ENCODE measurements at places on chromosomes 1 and 21.

- DNase-seq, result no peak
Measured at GRCh38 chr1:81573458-81573857, 227.3 kb upstream of the ADGRL2 start.

DNA sequence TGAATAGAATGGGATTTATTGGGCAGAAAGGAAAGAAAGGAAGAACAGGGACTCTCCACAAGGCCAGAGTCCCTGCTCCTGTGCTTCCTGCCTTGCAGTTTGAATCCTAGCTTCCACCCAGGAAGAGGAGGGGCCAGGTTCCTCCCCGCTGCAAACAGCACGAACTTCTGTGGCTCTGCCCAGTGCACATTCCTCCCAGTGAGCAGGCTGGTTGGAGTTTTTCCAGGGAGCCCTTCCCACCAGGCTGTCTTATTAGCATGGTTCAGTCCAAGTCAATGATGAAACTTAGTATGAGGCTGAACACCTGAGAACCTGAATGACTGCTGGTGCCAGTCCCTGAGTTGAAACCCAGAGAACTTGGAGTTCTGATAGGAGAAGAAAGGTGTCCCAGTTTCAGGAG is 247.2 kb downstream of the DUSP10 start:
- DNase-seq, result no peak

DNA sequence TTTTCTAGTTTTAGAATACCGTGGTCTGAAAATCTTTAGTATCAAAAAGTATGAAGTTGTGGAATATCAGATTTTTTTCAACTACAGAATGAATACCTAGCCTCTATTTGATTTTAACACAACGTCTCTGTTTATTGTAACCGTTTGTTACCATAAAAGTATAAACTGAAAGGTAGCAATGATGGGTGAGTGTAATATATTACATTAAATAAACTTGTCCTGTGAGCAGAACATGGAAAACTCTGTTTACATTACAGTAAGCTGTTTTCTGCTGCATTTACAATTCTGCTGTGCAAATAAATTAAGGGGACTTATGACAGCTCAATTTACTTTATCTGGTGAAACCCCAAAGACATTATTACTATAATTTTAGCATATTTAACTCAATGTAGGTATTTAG is 62.5 kb downstream of the CHRM3 start:
- no peak for DNase-seq

DNA sequence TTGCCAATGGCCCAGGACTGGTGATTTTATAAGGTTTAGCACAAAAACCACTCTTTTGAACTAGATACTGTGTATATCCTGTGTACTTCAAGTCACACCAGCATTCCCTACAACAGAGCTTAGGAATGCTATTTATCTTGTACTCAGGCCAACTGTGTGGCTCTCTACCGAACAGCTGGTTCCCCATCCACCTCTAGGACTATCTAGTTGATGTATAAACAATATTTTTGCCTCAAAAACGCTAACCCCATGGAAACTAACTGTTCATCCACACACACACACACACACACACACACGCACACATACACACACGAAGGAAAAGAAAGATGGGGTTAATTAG is 28.7 kb upstream of the SLC45A3 start:
- DNase-seq, result no peak

DNA sequence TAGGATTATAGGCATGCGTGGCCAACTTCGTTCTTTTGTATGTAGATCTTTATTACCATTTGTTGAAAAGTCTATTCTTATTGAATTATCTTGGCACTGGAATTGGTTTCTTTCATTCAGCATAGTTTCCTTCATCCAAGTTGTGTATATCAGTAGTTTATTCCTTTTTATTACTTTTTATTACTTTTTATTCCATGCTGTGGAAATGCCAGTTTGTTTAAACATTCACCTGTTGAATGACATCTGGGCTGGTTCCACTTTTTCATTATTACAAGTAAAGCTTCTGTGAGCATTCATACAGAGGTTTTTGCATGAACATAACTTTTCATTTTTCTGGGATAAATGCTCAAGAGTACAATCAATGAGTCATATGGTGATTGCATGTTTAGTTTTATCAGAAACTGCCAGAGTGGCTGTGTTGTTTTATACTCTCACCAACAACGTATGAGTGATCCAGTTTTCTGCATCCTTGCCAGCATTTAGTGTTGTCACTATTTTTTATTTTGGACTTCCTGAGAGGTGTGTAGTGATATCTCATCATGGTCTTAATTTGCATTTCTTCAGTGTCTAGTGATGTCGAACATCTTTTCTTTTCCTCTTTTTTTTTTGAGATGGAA is 28.6 kb downstream of the PTPRU start:
- DNase-seq, result no peak

GRCh38 chr1:203148127-203148526 is 20.6 kb downstream of the ADORA1 start:
- no peak for DNase-seq

- DNase-seq, result no peak
Measured at GRCh38 chr1:96387785-96388184, 333.8 kb upstream of the PTBP2 start.

DNA sequence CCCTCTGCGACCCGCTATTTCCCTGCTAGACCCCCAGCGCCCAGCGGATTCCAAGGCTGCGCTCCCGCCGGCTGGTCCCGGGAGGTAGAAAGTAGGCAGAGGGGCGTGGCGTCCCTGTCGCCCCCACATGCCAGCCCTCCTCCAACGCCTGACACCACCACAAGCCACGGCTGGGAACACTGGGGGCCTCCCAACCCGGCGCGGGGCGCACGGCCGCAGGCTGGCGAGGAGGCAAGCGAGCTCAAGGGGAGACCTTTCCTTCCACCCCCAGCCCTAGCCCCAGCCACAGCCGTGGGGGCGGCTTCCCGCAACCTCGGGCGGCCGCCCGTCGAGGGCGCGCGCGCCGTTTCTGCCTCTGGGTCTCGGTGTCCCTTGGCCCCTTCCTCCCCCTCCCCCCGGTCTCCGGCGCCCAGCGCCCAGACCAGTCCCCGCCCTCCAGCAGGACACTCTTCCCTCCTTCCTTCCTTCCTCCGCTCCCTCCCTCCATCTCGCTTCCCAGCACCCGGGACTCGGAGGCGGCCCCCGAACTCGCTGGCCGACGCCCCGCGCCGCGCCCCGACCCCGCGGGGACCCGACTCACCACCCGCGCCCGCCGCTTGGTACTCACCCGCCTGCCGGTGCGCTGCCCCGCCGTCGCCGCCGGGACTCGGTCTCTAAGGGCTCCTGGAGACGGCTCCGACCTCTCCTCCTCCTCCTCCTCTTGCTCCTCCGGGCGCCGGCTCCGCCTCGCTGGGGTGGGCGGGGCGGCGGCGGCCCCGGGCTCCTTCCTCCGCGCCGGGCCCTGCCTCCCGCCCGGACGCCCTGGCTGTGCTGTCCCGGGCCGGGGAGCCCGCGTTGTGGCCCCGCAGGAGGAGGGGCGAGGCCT is at the start of gene GNG12:
GNG12 (minus strand) TSS at position 731 of the 865 bp plus-strand sequence. CDS start 125,781 bp downstream, outside the sequence.
- peak; percentile 23 for DNase-seq

GRCh38 chr1:156851779-156852417 is 7.0 kb downstream of the INSRR start:
- DNase-seq, result no peak

DNA sequence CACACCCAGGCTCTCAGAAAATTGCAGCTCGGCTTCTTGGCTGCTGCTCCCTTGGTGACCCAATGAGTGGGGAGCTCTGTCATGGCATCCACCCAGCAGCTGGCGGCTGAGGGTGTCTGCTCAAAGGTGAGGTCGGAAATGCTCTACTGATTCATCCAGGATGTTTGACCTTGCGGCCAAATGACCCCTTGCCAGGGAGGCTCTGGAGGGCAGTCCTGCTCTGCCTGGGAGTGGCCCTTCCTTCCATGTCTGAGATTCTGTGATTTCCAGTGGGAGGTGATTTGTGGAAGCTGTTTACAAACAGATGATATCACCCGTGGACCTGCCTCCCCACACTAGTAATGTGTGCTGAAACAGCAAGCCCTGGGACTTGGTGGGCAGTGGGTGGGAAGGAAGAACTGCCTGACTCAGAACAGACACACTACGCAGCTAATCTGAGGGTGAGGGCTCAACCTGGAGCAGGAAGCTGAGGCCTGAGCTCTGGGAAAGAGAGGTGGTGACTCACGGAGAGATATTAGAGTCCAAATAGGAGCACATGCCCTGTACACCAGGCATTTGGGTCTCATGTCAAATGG is 3.0 kb downstream of the CRCT1 start:
- no peak for DNase-seq

GRCh38 chr1:59827055-59827643 is 12.4 kb downstream of the HOOK1 start:
- no peak for DNase-seq
